ENCODE measurements at places on chromosomes 6 and 20.

DNA sequence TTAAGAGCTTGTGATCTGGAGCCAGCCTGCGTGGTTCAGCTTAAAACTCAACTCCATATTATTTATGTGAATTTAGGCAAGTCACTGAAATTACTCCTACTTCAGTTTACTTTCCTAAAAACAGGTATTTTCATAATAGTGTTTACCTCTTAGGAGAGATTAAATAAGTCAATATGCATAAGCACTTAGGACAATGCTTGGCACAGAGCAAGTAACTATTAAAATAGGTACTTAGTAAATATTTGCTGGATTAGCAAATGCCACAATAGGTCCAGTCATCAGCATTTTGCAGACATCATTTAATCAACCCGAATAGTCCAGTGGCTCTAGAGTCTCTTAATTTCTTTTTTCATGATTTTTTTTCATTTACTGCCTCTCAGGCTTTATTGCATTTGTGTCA, 78.6 kb upstream of the PTPRK start:
- no peak for DNase-seq

GRCh38 chr20:33490023-33490933, at the start of gene CBFA2T2:
Gene CBFA2T2 (plus strand): TSS chr20:33490096. CDS start chr20:33490268, 172 bp downstream.
- no peak for DNase-seq

GRCh38 chr20:21230686-21231085, 72.4 kb upstream of the XRN2 start:
- DNase-seq, result no peak

DNA sequence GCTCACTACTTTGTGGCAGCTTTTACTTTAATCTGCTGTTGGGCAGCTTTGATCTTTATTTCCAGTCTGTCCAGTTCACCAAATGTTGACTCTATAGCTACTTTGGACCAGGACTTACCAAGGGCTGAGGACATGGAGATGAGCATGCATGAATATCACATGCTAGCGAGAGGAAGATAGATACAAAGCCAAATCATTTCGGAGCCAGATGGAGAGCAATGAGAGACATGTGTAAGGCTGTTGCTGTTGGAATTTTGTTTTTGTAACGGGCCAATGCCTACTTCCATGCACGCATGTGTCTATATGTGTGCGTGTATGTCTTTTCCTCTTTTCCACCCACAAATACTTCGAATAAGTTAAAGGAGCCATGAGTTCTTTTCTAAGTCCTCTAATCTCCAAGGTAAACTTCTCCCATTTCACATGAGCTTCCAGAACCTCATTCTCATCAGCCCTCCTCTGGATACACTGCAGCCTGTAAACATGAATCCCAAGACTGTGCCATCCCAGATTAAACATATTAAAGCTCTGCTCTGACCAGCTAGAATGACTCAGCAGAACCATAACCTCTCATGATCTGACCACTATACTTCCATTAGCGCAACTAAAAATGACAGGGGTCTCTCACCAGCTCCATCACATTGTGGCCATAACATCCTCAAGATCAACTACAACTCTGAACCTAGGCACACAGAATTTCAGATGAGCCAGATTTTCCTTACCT, 160.7 kb downstream of the LRFN2 start:
- no peak for DNase-seq

- DNase-seq, result no peak
Measured at GRCh38 chr6:24480705-24481104, 8.7 kb downstream of the GPLD1 start.

GRCh38 chr20:44467289-44467883, 8.3 kb upstream of the TTPAL start:
- no peak for DNase-seq

DNA sequence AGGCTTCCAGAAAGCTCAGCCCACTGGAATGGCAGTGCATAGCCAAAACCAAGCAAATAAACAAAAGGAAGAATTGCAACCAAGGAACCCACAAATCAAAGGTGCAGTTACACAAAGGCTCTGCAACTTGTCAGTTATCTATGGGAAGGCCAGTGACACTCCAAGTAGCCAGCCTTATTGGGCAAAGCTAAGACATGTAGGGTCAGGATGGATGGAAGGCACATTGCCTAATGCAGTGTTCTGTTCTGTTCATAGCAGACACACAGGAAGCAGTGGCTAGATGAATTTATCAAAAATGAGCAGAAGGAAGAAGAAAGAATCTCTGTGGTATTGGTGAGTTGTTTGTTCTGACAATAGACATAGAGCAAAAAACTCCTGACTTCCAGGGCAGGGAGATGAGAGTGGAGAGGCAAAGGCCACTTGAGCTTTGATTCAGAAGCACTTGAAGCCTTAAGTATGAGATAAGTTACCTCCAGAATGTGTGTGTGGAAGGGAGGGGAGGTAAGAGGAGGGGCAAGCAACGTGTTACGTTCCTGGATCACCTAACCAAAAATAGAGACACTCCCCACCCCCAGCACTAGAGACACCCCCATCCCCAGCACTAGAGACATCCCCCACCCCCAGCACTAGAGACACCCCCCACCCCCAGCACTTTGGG, 57.9 kb upstream of the AKAP12 start:
- DNase-seq, result no peak

GRCh38 chr6:169794317-169795055, 43.1 kb downstream of the ERMARD start:
- no peak for DNase-seq

Data from stimulated activated CD8-positive, alpha-beta memory T cell treated with anti-CD3 and anti-CD28 coated beads, Interleukin-15, amount 100 ng/mL, for 4 hours (primary cell).